ENCODE measurements at places on chromosomes 11 and 22.

- no peak for DNase-seq
Observed at GRCh38 chr11:94141511-94142307, 13.1 kb downstream of the PANX1 start.

DNA sequence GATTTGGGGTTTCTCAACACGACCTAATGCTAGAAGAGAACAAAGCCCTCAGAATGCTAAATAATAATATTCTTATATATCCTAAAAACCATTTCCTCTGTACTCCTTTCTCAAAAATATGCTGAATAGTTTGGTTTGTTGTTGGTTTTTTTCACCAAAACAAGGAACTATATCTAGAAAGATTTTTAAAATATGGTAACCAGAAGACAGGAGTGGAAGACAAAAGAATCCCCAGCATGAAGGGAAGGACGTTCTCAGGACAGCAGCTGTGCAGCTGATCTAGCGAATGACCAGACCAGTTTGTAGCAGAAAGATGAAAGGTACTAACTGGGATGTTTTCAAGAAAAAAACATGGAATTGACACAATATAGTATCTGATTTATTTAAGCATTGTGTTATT lies 19.3 kb downstream of the FEZ1 start:
- DNase-seq = no peak

- DNase-seq = no peak
Observed at GRCh38 chr22:45895436-45896152, 81.4 kb downstream of the WNT7B start.

GRCh38 chr11:47243454-47243853 lies 5.2 kb downstream of the ACP2 start:
- no peak for DNase-seq

DNA sequence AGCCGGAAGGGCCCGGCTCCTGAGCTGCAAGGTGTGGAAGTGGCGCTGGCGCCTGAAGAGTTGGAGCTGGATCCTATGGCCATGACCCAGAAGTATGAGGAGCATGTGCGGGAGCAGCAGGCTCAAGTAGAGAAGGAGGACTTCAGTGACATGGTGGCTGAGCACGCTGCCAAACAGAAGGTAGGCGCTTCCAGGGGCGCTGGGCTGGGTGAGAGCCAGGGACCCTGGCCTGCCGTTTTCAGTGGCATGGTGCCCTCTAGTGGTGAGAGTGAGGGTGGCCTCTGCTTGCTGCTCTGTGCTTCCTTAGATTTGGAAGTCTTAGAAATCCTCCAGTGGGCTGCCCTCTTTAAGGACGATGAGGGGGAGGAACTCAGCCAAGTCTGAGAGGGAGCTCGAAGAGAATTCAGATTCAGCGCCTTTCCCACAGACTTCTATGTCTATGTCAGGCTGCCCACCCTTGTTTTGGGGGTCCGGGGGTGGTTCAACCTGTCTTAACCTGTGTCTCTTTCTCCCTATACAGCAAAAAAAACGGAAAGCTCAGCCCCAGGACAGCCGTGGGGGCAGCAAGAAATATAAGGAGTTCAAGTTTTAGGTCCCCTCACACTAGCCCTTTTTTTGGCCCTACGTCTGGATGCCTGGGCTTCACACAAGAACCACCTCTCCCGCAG lies 1.8 kb upstream of the PACS1 start:
- no peak for DNase-seq

DNA sequence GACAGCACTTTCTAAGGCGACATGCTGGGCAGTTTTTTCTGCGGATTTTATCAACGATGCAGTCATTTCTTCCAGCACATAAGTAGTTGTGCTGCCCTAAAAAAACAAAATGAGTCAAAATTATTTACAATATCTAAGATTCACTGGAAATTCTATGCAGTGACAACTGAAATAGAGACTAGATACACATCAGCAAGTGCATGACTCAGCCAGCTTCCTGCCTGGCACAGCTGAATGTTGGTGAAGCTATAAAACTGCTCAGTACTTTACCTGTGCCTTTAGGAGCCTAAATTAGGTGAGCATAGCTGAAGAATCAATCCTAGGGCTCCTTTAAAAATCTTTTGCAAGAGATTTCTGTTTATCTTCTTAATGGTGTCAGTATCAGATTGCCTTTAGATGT lies 37.8 kb downstream of the PGR start:
- DNase-seq = no peak
